ENCODE measurements at places on chromosomes 6 and 20.

- no peak for DNase-seq
These were observed 75.4 kb upstream of the EEF1E1 start for GRCh38 chr6:8177721-8178120.

DNA sequence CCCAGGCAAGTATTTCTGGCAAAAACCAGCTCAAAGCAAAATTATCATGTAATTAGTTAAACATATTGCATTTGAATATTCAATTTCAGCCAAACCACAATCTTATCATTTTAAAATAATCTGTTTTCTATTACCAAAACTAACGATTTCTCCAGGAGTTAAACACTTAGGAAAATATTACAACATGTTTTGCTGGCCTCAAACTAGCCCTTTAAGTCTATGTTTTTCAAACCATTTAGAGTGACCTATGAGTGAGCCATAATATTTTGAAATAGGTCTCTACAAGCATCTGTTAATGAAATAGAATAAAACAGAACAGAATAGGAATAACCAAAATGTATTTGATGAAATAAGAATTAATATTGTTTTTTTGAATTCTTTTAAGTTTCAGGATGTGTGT lies 370.9 kb downstream of the COL12A1 start:
- DNase-seq: no peak

- DNase-seq: peak; percentile 39
These were observed 112.5 kb downstream of the SNX5 start for GRCh38 chr20:17856024-17856564.

DNA sequence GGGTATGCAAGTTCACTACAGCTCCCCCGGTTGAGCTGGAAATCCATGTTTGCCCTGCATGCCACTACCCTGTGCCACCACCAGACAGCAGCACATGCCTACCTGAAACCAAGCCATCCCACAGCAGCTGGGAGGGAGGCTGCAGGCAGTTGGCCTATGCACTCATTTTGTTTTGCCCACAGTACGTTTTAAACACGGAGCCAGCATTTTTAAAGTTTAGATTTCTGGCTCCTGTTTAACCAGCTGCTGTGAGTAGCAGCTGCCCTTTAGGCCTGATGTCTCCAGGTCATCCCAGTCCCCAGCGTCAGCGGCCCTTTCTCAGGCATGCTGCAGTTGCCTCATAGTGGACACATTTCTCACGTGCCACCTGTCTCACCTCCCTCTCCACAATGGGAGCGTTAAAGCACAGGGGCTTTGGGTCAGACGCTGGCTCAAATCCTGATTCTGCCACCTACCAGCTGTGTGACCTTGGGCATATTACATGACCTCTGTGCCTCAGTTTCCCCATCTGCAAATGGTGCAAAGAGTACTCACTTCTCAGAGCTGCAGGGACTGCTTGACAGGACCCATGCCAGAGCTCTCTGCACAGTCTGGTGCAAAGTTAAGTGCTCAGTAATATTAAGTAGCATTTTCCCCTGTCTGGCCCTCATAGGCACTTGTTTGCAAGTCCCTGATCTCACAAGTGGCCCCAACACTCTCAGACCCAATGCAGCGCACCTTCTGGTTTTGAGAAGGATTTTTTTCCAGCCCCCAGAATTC lies 8.2 kb upstream of the UBE2V1 start:
- DNase-seq: peak; percentile 18

DNA sequence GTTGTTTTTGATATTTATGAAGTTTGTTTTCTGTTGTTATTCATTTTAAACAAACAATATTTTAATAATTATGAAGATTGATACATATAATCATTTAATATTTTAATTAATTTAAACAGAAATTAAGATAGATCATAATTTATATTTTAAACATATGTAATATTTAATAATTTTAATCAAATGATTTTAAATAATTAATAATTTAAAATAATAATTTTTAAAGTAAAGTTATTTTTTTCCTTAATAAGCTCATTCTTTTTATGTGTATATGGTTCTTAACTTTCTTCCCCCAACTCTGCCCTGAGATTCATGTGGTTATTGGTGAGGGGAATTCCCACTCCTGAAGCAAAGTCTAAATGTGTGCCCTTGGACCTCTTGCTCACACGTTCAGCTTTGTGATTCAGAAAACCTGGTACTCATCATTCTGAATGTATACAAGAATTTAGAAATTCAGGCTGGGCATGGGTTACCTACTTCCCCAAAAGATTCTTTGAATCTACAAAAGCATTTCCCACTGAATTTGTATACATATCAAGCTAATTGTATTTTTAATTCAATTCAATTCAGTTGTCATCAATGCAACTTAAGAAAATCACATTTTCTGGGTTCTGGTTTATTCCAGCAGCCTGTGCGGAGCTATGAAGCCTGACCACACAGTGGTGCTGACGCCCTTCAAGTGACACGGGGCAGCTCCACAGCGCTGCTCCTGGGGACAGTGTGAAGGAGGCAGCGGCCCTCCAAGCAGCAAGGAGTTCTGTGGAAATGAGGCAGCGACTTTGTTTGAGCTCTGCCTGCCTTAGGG lies 168.9 kb upstream of the UST start:
- no peak for DNase-seq

DNA sequence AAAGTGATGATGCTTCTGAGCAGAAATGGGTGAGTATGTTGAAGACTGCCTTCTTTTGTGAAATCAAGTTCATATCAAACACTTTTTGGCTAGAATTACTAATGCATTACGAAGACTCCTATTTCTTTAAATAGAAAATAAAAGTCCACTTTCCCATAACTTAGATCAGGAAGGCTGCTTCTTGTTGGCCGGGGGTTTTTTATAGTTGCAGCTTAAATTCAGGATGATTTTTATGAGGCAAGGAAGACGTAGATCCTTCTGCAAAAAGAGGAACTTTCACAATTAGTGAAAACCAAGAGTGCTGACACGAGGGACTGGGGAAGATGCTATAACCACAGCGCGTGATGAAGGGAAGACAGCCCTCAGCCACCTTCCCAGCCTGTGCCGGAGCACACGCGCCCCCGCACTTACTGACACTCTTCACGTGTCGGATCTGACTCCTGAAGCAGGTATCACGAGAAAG lies 206.1 kb upstream of the PRDM1 start:
- DNase-seq: no peak

GRCh38 chr20:1164871-1165270 lies 19.9 kb downstream of the TMEM74B start:
- DNase-seq: no peak

DNA sequence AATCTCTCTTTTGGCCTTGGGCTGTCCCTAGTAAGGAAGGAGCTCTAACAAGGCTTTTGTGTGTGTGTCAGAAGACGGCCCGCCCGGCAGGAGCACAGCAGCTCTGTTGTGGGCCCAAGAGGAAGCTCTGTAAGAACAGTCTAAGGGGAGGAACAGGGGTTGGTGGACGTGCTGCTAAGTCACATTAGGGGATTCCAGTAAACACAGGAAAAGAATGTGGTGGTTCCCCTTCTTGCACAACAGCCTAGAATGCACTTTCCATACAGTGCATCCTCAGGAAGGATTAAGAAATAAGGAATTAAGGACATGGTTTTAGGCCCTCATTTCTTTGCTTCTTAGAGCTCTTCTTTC lies 114.5 kb downstream of the RNF144B start:
- no peak for DNase-seq

DNA sequence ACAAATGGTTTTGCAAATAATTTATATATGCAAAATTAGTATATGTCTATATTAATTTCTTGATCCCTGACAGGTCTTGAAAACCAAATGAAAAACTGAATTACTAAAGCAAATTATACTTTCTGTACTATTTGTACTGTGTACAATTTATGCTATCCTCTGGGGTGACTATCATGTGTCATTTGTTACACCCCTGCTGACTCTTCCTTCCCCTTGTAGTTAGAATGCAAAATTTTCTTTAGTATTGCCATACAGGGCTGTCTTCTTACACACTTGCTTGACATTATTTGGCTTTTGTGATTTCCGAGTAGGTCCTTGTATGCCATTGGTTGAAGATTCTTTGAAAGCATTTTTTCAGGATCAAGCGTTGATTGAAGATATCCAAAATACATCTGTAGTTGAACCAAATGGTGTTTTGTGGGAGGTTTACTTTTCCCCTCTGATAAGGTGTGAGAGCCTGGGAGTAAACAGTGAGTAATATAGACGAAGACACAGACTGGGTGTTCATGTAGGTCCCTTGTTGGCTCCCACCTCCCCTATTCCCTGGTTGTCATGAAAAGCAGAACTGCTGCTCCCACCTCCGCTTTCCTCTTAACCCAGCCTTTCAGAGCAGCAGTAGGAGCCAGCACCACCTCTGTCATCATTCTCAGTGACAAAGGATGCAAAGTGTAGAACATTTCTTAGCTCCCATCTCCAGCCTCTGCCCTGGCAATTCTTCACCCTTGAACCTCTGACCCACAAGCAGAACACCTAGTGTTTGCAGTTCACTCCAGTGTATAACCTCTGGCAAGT lies 29.0 kb downstream of the NCOA7 start:
- no peak for DNase-seq

DNA sequence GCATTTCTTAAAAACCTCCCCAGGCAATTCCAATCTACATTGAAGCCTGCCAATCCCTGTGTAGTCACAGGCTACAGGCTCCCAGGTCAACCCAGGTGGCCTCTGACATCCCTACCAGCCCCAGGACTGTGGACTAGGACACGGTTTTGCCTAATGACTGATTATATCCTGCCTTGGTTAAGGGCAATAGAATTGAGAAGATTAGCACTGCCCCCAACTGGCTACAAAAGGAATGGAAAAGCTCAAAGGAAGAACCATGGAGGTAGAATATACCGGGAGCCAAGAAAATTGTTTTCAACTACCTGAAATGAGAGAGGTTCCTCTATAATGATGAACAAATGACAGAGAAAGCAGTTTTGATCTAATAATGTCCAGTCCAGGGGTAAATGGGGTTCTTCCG lies 421.1 kb upstream of the AGPAT4 start:
- DNase-seq: no peak

DNA sequence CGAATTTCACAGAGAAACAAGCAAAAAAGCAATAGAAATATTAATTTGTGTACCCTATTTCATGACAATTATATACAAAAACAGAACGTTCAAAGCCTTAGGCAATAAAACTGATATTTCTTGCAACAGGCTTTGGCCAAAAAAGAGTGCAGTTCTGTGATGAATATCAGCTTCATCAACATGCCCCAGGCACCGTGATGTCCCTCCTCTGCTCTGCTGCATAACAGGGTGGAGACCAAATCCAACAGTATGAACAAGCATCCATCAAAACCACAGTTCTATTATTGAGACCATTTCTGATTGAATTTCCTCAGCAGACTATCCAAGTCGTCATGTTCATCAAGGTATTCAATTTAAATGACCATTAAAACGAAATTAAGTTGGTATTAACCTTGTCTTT lies 722.6 kb upstream of the NRSN1 start:
- no peak for DNase-seq

- no peak for DNase-seq
These were observed 240.5 kb upstream of the PLN start for GRCh38 chr6:118307581-118307980.

DNA sequence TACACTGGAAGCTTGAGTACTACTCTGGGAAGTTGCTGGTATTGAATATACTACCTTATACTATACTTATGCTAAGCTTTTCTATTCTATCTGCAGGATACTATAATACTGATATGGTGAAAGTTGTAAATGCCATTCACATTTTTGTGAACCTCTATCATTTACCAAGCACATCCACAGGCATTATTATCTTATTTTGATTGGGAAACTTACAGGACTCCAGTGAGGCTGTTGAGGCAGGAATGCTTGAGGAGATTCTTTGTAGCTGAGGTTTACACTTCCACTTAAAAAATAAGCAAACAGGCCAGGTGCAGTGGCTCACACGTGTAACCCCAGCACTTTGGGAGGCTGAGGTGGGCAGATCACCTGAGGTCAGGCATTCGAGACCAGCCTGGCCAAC lies 442.9 kb downstream of the QKI start:
- no peak for DNase-seq

GRCh38 chr20:31606804-31607639 lies 1.9 kb downstream of the ID1 start:
- no peak for DNase-seq

GRCh38 chr6:9173229-9173628 lies 737.9 kb upstream of the SLC35B3 start:
- no peak for DNase-seq

GRCh38 chr20:48196486-48196885 lies 411.2 kb upstream of the SULF2 start:
- no peak for DNase-seq

DNA sequence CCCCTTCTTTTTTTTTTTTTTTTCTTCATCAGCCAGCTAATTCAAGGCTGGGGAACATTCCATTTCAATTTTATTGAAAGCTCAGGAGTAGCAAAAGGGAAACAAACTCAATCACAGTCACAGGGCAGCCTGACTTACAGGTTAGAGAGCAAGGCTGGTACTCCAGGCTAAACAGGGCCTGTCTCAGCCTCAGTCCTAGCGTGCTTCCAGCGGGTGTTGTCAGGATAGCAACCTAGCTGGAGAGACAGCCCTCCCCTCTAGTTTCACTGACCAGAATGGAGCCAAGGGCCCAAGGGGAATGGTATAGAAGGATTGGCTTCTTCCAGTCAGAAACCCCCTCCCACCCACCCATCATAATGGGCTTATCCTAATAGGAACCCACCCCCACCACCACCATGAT lies 132.9 kb downstream of the PXDC1 start:
- no peak for DNase-seq

DNA sequence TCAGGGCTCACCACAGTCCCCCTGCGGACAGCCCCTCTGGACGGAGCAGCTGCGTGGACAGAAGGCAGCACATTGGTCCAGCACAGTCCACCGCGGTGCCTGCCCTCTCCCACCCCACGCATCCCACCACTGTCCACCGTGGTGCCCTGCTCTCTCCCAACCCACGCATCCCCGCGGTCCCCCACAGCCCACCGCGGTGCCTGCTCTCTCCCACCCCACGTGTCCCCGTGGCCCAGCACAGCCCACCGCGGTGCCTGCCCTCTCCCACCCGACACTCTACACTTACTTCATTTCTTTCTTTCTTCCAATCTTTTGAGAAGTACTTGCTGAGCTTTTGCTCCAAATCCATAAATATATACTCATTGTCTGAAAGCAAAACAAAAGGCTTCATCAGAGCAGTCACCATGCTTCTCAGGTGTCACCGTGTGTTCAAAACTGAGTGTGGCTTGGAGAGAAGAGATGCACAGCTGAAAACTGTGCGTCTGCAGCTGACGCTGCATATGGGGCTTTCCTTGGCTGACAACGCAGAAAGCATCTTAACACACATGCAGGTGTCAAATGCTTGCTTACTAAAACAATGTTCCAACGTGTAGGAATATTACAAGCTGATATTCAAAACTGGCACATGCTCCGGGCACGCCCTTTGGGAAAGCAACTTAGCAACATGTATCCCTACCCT lies 11.8 kb downstream of the FRMD1 start:
- no peak for DNase-seq

DNA sequence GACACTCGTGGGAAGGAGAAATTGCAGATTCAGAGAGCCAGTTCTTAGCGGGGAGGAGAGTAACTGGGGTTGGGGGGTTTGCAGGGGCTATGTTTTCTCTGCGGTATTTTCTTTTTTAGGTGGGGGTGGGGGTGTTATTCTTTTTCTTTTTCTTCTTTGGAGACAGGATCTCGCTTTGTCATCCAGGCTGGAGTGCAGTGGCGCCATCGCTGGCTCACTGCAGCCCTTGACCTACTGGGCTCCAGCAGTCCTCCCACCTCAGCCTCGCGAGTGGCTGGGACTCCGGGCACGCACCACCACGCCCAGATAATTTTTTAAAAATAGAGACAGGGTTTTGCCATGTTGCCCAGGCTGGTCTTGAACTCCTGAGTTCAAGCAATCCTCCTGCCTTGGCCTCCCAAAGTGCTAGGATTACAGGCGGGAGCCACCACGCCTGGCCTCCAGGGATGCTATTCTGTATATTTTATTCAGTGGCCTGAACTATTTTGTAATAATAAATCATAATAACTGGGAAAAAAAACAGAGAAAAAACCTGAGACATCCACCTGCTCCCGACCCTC lies 57.3 kb downstream of the UBE2V1 start:
- DNase-seq: no peak
